ENCODE measurements at places on chromosomes 6 and 20. TPM values are rescaled to one million over a fixed set of nuclear protein-coding genes. Genes with fewer than 3 reads are reported as not detected.

DNA sequence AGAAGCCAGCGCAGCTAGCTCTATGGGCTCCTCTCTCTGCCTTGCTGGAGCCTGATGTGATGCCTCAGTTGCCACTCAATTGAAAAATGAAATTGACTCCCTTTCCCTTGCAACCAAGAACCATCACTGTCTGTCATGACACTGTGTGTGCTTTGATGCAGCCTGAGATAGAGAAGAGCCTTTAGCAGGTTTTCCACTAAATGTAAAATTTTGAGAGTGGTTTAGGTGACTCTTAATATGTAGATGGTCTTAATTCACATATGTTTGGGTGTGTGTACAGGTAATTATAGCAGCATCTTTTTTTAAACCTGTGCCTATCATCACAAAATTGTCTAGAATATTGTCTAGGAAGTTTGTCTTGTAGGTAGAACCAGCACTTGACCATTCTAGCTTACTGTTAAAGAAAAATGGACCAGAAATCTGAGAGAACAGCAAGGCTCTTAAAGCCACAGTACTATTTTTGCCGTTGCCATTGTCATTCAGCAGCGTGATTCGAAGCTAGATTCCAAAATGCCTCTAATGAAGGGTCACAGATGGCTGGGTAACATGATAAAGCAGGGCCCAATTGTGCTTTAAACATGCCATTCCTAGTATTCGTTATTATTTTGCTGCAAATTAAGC lies 1.3 kb downstream of the ARFGEF3 start:
- no peak overlapping the region for H3K27ac ChIP-seq
- peaks cover 16% of the 10 kb centered on the region for H3K4me1 ChIP-seq
- H3K4me3 ChIP-seq: no peak overlapping the region
- no peaks in the 10 kb centered on the region for H3K36me3 ChIP-seq
- no peak for DNase-seq

- no peaks in the 10 kb centered on the region for H3K4me1 ChIP-seq
- no peaks in the 10 kb centered on the region for H3K36me3 ChIP-seq
- H3K4me3 ChIP-seq: no peak overlapping the region
- no peaks in the 10 kb centered on the region for H3K27me3 ChIP-seq
- DNase-seq: no peak
Observed at GRCh38 chr6:20716865-20717264, 182.6 kb downstream of the CDKAL1 start.

The CENPW gene
- total RNA-seq: 2.8 TPM

DNA sequence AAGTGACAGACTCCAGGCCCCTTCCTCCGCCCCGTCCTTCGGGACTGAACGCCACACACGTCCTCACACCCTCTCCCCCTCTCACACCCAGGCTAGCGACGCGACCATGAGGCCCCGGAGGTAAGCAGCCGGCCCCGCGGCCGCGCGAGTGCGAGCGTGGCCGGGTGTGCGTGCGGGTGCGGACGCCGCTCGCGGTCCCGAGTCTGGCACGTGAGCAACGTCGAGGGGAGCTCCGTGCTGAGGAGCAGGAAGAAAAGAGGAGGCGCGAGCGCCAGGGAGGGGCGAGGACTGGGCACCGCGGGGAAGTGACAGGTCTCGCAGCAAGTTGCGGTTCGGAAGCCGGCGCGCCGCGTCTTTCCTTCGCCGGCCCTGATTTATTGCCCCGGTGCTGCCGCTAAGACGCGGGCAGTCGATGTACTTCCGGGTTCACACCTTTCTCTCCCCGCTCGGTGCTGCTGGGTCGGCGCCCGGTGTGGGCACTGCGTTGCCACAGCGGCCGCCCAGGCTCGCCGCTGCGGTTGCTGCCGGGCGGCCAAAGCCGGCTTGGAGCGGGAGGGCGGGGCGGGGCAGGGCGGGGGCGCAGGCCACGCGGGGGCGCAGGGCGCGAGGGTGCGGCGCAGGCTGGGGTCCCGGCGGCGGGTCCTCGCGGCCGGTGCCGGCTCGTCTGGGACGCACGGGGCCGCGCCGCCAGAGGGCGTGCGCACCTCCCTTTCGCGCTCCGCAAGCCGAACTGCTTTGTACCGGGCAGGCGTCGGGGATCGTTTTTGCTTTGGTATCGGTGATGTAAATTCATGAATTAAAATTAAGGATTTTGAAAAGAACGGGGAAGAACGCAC lies 15.8 kb upstream of the LIN28B start:
- no peak for DNase-seq
- H3K27ac ChIP-seq: no peak overlapping the region
- peaks cover 6% of the 10 kb centered on the region for H3K4me1 ChIP-seq
- H3K4me3 ChIP-seq: peak overlapping the region; percentile 58
- no peaks in the 10 kb centered on the region for H3K36me3 ChIP-seq

DNA sequence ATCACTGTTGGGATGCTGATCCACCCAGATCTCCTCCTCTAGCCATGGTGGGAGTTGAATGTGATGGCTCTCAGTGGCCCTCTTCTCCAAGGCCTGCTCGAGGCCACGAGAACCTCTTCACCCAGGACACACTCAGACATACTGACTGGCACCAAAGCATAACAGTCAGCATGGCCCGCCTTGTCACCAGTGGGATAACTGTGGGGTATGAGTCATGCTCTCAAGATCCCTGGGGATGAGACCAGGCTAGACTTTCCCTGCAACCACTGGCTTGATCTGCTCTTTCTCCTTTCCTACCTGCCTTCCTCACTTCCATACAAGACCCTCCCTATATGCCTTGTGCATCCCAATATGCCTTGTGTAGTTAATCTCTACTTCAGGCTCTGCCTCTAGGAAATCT lies 66.8 kb downstream of the RIN2 start:
- peaks cover 6% of the 10 kb centered on the region for H3K4me1 ChIP-seq
- no peak overlapping the region for H3K27ac ChIP-seq
- H3K4me3 ChIP-seq: no peak overlapping the region
- no peak for DNase-seq

DNA sequence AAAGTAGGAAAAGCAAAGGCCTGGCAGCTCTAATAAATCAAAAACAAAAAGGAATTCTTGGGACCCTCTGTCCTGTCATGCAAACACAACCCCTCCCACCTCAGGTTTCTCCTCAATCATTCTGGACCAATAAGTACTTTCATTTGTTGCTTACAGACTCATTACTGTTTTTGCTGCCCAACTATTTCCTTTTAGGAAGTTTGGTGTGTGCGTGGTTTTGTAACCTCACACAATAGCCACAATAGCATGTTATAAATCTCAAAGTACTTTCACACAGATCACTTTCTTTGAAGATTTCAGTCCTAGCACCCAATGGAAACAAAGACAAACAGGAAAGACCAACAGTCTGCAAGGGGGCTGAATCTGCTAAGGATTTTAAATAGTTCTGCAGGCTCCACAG lies 4.5 kb downstream of the MRPL14 start:
- no peaks in the 10 kb centered on the region for H3K27me3 ChIP-seq
- H3K4me1 ChIP-seq: peaks cover 55% of the 10 kb centered on the region
- H3K36me3 ChIP-seq: no peaks in the 10 kb centered on the region

DNA sequence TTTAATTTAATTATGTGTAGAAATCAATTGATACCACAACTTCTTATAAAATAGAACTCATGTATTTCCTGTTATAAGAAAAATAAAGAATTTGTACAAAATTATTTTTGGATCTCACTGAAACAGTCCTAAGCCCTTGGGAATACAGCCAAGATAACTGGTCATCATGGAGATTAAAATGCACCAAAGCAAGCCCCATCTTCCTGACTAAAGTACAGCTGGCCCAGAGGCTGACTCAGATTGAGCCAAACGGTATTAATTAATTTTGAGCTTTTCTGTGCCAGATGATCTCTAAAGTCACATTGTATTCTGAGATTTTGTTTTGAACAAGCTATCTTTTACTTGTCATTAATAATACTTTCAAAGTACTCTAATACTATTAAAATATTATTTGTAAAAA lies 978.5 kb downstream of the TBC1D32 start:
- no peak overlapping the region for H3K4me3 ChIP-seq
- H3K27me3 ChIP-seq: no peaks in the 10 kb centered on the region
- H3K4me1 ChIP-seq: no peaks in the 10 kb centered on the region

DNA sequence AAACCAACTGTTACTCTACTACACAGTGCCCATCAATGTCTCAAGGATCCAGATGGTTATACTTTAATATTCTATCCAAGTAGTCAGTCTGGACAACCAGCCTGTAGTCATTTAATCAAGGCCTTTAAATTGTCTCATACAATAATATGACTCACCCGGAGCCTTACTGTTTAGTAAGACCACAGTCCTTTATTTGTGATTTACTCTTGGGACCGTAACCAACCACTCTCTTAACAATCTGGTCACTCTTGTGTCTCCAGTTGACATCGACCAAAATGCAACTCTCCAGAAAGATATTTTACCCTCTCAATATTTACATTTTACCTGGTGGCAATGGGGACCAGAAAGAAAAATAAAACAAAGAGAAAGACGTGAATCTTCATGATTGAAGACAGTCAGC lies 14.9 kb downstream of the DEFB114 start:
- no peak overlapping the region for H3K4me3 ChIP-seq
- H3K27me3 ChIP-seq: no peaks in the 10 kb centered on the region
- no peaks in the 10 kb centered on the region for H3K4me1 ChIP-seq
- no peak for DNase-seq
- no peak overlapping the region for H3K27ac ChIP-seq
- no peaks in the 10 kb centered on the region for H3K36me3 ChIP-seq

DNA sequence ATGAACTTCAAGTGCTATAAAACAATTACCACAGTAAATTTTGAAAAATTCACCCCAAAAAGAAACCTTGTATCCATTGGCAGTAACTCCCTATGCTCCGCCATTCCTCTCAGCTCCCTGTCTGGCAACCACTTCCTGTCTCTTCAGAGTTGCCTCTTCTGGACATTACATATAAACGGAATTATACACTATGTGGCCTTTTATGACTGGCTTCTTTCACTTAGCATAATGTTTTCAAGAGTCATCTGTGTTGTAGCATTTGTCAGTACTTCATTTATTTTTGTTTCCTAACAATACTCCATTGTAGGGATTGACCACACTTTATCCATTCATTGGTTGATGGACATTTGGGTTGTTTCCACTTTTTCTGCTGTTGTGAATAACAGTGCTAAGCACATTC lies 50.1 kb downstream of the CEP43 start:
- no peak overlapping the region for H3K27ac ChIP-seq
- peaks cover 7% of the 10 kb centered on the region for H3K4me1 ChIP-seq
- H3K4me3 ChIP-seq: no peak overlapping the region
- no peaks in the 10 kb centered on the region for H3K27me3 ChIP-seq
- no peaks in the 10 kb centered on the region for H3K36me3 ChIP-seq

All from T-cell (primary cell).